ENCODE measurements at places on chromosomes 6 and 20.
A peak's percentile ranks its signal among the peaks of the same experiment; 100 is the strongest.

- peak; percentile 26 for DNase-seq
Observed at GRCh38 chr20:14197097-14197496, 140.3 kb downstream of the FLRT3 start.

- no peak for DNase-seq
Observed at GRCh38 chr20:42441196-42441863, 748.4 kb downstream of the PTPRT start.

- peak; percentile 90 for DNase-seq
Observed at GRCh38 chr6:37048851-37049757, 43.6 kb downstream of the FGD2 start.

DNA sequence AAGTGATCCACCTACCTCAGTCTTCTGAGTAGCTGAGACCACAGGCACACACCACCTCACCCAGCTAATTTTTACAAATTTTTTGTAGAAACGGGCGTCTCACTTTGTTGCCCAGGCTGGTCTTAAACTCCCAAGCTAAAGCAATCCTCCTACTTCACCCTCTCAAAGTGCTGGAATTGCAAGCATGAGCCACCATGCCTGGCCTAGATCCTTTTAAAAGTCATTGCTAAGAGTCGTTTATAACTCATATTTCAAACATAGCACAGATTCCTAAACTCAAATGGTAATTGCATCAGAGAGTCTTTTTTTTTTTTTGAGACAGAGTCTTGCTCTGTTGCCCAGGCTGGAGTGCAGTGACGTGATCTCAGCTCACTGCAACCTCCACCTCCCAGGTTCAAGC, 7.7 kb upstream of the SAMHD1 start:
- no peak for DNase-seq

GRCh38 chr6:81939766-81940165, 187.3 kb upstream of the TENT5A start:
- DNase-seq = peak; percentile 11

All from fibroblast of mammary gland (primary cell).